ENCODE measurements at places on chromosomes 12 and 14. TPM values are rescaled to one million over a fixed set of nuclear protein-coding genes. Genes with fewer than 3 reads are reported as not detected.
A peak's percentile ranks its signal among the peaks of the same experiment; 100 is the strongest.

- DNase-seq: no peak
- no peaks in the 10 kb centered on the region for H3K27me3 ChIP-seq
- no peak overlapping the region for H3K4me3 ChIP-seq
- peak overlapping the region; percentile 48 for H3K27ac ChIP-seq
- H3K36me3 ChIP-seq: no peaks in the 10 kb centered on the region
- peaks cover 27% of the 10 kb centered on the region for H3K4me1 ChIP-seq
Observed at GRCh38 chr12:128662101-128662500, 161.7 kb downstream of the SLC15A4 start.

DNA sequence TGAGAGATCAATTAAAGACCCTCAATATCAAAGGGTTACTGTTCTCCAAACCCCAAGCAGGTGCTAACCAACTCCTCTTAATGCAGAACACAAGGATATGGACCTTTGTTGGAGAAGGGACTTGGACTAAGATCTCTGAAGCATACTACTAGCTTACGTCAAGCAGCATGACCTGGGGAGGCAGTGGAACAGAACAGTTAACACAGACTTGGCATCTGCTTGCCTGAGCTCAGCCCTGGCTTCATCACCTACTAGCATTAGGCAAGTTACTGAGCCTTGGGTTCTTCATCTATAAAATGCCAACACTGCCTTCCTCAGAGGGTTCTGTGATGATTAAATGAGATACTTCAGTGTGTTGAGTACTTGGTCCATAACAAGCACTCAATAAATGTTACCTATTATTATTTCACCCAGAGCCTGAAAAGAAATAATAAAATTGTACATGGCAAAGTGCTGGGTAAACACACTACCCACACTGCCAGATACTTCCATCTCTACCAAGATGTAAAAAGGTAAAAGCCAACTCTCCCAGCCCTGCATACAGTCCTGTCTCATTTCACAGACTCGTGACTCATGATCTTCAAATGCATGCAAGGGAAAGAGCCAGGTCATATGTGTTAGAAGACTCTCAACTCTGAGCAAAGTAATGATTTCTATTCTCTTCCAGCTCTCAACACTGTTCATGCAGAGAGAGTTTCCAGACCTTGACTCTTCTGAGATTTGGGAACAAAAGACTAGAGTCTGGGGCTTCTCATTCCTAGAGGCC is 39.7 kb downstream of the FMNL3 start:
- no peaks in the 10 kb centered on the region for H3K36me3 ChIP-seq
- DNase-seq: no peak
- H3K4me3 ChIP-seq: no peak overlapping the region
- H3K4me1 ChIP-seq: peaks cover 16% of the 10 kb centered on the region
- H3K27ac ChIP-seq: no peak overlapping the region
- no peaks in the 10 kb centered on the region for H3K27me3 ChIP-seq

Gene NEMP1
- 19.7 TPM for total RNA-seq

Gene AICDA
- total RNA-seq: not detected

Gene GCH1
- 3.1 TPM for total RNA-seq

Gene RGS6
- 1.5 TPM for total RNA-seq

Gene GSKIP
- total RNA-seq: 13.6 TPM
